ENCODE measurements at places on chromosomes 5 and 9.

DNA sequence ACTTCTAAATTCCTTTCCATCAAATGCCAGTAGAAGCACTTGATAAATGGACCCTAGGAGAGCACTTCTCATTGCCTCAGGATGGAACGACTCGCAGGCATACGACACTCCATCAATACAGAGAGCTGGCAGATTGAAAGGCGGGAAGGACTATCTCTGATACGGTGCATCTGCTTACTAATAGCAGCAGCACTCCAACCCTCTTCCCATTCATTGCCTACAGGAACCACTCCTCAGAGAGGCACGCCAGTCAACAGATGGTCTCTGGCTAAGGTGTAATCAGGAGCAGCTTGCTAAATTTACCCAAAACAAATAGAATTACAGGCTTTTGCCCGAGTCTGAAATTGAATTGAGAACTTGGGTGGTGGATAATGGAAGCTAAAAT, 168.1 kb downstream of the EFNA5 start:
- DNase-seq, result no peak

GRCh38 chr9:37917801-37918664, 14.1 kb upstream of the SLC25A51 start:
- no peak for DNase-seq

DNA sequence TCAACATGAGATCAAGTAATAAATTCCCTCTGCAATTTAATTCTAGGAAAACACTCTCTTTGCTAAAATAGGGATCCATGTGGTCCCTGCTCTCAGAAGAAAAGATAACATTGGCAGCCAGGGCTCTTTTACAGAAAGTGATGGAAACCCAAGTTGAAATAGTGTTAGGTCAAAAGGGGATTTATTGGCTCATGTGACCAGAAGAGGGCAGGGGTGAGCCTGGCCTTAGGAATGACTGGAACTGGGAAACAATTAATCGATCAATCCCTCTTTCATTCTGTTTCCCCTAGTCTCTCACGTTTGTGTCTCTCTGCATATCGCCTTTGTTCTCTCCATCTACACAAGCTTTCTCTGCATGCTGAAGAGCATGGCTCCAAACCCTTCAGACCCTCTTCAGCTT, 58.3 kb upstream of the ALDH1B1 start:
- peak; percentile 7 for DNase-seq

- no peak for DNase-seq
Observed at GRCh38 chr5:120806202-120806601, 342.1 kb downstream of the PRR16 start.

GRCh38 chr5:159825551-159826051, 90.7 kb upstream of the ADRA1B start:
- no peak for DNase-seq

GRCh38 chr9:94714494-94714893, 12.0 kb upstream of the AOPEP start:
- no peak for DNase-seq

- DNase-seq, result no peak
Observed at GRCh38 chr5:38603691-38604090, 47.2 kb upstream of the LIFR start.

- no peak for DNase-seq
Observed at GRCh38 chr5:117245130-117245529, 670.5 kb upstream of the SEMA6A start.

GRCh38 chr5:96875791-96876291, 459 bp upstream of the ERAP2 start:
- DNase-seq, result no peak

DNA sequence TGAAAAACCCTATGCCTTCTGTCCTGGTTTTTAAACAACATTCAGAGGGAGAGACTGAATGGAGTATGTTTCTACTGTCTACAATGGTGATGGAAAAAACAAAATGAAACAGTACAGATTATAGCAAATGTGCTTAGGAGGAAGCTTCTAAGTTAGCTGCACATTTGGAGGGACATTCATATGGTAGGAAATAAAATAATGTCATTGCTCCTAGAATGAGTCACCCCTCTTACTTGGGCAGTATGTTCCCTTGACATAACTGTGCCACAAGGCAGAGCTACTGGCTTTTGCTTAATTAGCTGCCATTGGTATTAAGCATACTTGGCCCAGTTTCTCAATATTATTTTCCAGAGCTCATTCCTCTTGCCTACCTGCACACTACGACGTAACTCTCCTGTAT, 128.9 kb downstream of the GDNF start:
- no peak for DNase-seq

DNA sequence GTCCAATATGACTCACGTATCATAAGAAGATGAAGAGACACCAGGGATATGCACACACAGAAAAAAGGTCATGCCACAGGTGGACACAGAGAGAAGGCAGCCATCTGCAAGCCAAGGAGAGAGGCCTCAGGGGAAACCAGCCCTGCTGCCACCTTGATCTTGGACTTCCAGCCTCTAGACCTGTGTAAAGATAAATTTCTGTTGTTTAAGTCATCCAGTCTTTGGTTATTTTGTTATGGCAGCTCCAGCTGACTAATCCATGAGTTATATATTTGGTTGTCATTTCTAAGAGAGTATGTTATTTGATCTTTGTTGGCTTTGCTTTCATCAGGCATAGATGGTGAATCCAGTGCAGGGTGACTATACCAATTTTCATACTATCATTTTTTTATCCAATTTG, 130.2 kb upstream of the DAP start:
- no peak for DNase-seq

DNA sequence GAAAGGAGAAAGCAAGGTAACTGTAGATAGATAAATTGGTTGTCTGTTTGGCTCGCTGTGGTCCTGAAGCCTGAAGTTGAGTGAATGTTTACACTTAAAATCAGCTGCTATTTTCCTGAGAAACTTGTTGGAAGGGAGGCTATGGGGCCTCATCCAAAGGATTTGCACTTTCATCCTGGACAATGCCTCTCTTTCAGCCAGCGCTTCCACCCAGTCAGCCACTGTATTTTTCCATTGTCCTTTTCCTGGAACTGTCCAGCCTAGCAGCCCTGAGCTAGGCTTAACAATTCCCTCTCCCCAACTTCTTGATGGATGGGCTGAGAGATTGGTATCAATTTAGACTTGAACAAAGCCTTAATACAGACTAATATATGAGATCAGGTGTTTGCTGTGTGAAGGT, 429.2 kb downstream of the DMAC1 start:
- peak; percentile 81 for DNase-seq

GRCh38 chr9:37921546-37922300, 17.8 kb upstream of the SLC25A51 start:
- no peak for DNase-seq

- no peak for DNase-seq
Observed at GRCh38 chr5:59117320-59117719, 534.4 kb downstream of the RAB3C start.

DNA sequence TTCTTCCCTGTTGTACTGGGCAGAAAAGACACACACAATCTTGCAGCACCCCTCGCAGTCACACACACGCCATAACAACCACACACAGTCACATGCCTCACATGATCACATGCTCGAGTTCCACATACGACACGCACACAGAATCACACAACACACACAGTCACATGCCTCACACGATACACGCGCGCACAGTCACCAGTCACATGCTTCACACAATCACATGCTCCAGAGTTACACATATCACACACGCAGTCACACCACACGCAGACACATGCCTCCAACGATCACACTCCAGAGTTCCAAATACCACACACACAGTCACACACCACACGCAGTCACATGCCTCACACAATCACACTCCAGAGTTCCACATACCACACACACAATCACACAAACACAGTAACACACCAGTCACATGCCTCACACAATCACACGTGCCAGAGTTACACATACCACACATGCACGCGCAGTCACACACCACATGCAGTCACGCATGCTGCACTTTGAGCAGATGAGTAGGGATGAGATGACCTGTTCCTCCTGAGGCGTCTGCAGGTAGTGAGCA, 49.0 kb upstream of the LRRC14B start:
- no peak for DNase-seq

DNA sequence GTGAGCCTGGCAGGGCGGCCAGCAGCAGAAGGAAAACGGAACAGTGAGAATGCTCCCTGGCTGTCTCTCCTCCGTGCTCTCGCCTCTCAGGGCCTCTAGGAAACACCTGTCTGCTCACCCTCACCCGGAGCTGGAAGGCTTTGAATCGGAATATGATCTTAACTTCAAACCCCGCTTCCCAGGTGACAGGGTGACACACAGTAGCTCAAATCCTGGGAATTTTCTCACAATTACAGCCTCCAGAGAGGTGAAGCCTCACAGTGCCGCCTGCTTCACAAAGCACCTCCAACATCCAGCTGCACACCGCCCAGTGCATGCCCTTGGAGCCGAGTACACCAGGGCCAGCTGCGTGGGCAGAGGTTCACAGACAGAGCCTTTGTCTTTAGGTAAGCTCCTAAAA, 12.5 kb downstream of the SEC16A start:
- no peak for DNase-seq

- no peak for DNase-seq
Observed at GRCh38 chr5:105133087-105133486, 1570.5 kb upstream of the NUDT12 start.

GRCh38 chr9:91241909-91242308, 119.8 kb downstream of the AUH start:
- no peak for DNase-seq

DNA sequence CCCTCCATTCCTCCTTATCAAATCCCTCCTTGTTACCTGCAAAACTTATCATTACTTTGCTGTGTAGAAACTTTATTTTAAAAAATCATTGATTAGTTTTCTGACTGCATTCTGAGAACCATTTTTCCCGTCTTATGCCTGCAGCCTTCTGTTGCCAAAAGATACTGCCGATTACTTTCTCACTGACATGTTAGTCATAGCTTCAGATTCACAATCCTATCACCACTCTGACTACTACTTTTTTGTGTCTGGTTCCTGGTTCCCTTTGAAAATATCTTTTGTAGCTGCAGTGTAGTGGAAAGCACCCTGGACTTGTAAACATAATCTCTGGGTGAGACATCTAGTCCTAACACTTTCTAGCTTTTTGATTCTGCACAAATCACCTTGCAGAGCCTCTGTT, 71.7 kb downstream of the NR2F1 start:
- no peak for DNase-seq

- DNase-seq, result no peak
Observed at GRCh38 chr9:107932046-107932445, 442.5 kb upstream of the KLF4 start.

DNA sequence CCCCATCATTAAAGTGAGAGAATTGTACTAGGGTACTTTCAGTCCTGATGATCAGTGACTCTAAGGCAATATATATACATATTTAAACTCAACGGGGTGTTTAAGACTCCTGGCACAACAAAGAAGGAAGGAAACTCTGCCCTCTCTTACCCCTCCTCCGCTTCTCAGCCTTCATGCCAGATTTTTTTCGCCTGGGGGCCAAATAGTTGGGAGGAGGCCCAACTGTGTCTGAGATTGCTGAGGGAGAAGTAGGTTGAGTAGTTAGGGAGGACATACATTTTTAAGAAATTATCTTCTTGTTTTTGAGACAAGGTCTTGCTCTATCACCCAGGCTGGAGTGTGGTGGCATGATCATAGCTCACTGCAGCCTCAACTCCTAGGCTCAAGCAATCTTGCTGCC, 127.7 kb upstream of the SHB start:
- no peak for DNase-seq

- no peak for DNase-seq
Observed at GRCh38 chr9:135369412-135369990, 110.1 kb upstream of the PPP1R26 start.

Measured in globus pallidus (tissue), 1 donor.